ENCODE measurements at places on chromosomes 16 and 17. TPM values are rescaled to one million over a fixed set of nuclear protein-coding genes. Genes with fewer than 3 reads are reported as not detected.

GRCh38 chr16:79988089-79988488 is 387.6 kb upstream of the MAF start:
- no peak for DNase-seq

DNA sequence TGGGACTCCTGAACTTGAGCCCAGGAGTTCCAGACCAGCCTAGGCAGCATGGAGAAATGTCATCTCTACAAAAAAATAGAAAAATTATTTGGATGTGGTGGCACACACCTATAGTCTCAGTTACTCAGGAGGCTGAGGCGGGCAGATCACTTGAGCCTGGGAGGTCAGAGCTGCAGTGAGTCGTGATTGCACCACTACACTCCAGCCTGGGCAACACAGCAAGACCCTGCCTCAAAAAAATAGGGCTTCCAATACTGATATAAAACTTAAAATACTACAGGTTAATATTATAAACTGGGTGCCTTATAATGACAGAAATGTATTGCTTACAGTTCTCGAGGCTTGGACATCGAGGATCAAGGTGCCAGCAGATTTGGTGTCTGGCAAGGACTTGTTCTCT is 10.6 kb downstream of the CES2 start:
- no peak for DNase-seq

Gene IL21R
- total RNA-seq: 1.4 TPM

GRCh38 chr16:55289353-55289752 is 34.6 kb upstream of the IRX6 start:
- no peak for DNase-seq

DNA sequence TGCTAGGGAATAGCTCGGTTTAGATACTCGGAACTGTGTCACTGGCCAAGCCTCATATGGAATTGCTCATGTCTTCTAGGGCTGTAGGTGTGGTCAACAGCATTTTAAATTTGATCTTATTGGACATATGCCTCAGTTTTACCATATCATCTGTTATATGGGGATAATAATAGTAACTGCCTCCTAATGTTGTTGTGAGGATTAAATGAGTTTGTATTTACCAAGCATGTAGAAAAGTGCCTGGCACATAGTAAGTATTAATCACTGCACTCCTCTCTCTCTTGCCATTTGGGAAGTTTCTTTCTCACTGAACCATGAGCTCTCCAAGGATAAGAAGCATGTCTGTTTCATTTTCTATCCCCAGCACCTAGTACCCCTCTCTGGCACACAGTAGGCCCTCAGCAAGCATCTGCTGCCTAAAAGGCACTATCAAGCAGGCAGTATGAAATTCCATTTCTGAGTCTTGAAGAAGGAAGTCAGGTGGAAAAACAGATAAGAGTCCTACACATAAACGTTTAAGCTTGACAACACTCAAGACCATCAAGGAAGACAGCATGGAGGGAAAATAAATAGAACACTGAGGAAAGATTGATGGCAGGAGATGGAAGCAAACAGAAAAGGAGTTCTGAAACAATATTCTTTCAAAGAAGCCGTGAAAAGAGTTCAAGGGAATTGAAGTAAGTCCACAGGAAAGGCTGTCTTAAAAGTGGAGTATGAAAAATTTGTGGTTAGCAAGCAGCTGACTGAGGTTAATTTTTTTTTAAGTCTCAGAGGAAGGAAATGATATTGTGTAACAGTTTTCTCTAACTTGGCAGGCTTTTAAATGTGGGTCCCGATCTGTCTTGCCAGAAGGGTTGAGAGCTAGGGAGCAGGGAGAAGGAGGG is 2.2 kb upstream of the ATP6V0A1 start:
- no peak for DNase-seq

DNA sequence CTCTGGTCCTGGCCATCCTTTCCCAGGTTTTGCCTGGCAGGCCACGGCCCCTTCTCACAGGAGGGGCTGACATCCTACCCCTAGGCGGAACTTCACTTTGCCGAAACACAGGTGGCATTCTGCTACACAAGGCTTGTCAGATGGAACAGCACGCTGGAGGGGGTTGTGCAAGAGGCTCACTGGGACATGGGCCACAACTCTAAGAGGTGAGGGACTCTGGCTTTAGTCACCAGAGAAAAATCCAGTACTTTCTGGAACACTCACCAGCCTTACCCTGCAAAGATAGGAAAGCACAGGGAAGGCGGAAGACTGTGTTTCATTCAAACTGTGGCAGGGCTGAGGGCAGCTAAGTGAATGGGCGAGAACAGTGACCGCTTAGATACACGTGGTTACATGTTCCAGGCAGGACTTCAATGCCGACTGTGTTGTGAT is 18.3 kb downstream of the CDC42EP4 start:
- DNase-seq: peak; percentile 64

DNA sequence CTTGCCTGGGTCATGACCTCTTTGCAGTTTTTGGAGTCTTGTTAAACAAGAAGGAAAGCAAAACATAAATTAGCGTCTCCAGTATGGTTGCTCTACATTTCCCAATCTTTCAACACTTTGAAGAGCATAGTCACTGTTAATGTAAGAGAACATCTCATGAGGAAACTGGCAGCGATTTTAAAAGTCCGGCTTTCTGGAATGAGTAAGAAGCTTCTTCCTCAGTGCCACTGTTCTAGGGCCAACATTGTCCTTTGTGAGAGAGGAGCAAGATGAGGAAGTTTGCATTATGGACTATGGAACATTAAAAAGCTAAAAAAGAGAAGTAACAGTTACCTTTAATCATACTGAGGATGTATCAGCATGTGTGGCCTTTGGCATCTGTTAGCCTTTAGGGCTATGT is 73.1 kb downstream of the WNT3 start:
- DNase-seq: no peak

DNA sequence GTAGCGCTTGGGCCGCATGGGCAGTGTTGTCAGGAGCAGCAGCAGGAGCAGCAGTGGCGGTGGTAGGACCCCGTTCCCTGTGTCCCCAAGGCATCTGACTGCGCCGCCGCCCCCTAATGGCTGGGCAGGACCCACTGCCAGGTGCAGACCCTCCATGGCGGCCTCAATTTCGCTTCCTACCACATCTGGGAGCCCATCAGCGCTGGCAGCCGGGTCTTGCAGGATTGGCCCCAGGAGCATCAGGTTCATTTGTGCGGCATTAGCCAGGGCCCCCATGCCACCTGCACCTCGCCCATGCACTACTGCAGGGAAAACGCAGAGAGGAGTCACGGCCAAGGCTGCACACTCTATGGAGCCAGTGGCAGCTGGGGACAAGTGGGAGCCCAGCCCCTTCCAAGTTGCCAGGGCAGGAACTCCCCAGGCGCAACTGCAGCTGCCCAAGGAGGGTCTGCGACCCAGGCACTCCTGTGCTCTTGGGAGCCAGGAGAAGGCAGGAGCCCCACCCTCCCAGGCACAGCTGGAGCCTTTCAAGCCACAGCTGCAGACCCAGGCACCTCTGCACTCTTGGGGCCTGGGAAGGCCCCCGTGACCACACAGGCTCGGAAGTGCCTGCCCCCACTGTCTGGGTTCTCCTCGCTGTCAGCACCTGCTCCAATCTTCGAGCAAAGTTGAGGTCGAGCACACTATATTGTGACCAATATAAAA is 594.2 kb downstream of the KCNJ18 start:
- no peak for DNase-seq

Gene CDRT15
- not detected for total RNA-seq

DNA sequence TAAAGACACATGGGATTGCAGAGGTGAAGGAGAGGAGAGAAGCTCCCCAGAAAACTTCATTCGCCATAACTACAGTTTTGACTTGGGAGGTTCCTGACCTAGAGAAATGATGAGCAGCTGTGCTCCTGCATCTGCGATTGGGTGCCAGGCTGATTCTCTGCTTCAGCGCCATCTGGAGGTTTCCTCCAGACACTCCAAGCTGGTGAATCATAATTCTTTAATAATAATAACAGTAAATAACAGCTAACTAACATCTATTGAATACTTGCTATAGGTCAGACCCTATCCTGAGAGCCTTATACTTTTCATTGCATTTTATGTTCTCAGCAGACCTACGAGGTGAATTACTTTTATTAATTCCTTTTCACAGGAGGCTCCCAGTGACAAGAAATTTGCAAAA is 575.8 kb downstream of the TOX3 start:
- no peak for DNase-seq

- DNase-seq: no peak
Measured at GRCh38 chr16:21608639-21609328, 9.4 kb downstream of the METTL9 start.

Gene VPS25
- 33.8 TPM for total RNA-seq

Gene DYNLL2
- total RNA-seq: 69.3 TPM
